ENCODE measurements at places on chromosomes 5 and 9.

- DNase-seq: no peak
Measured at GRCh38 chr9:136710543-136710942, 1.8 kb upstream of the DIPK1B start.

- DNase-seq: no peak
Measured at GRCh38 chr9:87206064-87206661, 258.9 kb upstream of the GAS1 start.

DNA sequence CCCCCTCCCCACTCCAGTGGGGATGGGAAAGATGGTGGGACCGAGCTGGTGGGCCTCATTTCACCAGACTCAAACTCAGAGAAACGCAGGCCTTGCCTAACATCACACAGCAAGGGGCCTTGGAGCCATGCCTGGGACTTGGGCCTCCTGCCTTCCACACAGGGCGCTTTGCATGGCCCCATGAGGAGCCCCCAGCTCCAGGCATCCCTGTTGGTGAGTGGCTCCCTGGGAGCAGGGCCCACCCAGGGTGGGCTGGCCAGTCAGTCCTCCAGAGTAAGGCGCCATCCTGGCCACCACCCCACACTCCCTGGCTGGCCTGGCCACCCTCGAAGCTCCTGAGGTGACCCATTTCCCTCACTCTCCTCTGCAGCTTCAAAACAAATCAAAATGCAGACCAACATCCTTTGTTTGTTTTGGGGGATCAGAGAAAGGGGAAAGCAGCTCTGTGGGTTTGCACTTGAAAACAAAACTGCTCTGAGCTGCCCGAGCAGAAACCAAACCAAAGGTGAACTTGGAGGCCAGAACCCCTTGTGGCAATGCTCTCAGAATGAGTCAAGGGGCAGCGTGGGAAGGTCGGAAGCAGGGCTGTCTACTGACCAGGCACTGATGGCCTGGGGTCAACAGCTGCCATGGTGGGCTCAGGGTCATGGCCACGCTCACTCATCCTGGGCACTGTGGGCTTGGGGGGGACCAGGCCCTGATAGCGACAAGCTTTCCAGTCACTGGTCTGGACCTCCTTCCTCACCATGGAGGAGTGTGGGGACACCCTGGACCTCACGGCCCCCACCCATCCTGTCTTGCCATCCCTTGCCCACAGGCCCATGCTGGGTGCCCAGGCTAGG lies 37.0 kb upstream of the VDAC1 start:
- DNase-seq: no peak

DNA sequence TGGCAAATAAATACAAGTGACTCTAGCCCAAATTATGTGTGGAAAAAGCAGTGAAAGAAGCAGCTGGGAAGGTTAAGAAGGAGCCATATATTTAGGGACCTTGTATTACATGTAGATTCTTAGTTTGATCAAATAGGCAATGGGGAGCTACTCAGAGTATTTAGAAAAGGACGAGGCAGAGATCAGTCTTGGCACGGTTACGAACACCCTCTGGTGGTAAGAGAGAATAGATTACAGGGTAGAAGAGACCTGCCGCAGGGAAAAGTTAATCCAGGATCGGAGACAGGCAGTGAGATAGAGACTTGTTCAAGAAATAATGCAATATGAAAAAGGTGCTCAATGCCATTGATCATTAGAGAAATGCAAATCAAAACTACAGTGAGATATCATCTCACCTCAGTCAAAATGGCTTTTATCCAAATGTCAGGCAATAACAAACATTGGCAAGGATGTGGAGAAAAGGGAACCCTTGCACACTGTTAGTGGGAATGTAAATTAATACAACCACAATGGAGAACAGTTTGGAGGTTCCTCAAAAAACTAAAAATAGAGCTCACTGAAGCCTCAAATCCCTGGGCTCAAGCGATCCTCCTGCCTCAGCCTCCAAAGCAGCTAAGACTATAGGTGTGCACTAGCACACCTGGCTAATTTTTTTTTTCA lies 12.0 kb downstream of the INIP start:
- DNase-seq: peak; percentile 18

GRCh38 chr5:51156838-51157237 lies 226.4 kb upstream of the ISL1 start:
- no peak for DNase-seq

DNA sequence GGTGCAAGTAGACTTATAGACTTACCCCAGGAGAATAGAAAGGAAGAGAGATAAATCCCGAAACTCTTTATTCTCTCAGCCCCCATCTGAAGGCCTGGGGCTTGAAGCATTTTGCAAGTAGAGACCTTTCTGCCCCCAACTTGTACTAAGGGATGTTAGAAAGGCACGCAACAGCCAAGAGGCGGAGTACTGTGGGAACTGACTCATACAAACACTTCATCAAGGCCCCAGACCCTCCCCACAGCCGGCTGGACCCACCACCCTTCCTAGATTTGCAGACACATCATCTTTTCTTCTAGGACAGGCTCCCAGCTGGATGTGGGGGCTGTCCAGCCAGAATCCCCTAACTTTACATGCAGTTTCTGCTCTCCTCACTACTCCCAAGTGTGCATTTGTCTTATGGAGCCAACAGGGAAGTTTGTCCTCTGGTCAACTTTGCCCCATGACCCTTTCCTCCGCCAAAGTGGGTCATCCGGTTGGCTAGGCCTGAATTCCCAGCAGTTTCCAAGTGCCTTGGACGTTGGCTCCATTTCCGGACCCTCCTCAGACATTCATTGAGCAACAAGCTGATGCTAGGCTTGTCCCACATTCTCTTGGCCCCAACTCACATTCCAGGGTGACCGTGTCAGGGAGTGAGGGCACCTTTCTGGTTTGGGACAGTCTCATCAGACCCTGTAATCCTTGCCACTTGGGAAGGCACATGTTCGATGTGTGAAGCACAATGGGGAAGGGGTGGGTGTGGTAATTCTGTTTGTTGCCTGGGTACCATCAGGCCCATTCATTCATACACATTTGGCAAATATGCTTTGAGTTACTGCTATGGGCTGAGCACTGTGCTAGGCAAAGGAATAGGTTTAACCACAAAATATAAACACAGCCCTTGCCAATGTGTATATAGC lies 64.6 kb downstream of the ABLIM3 start:
- DNase-seq: no peak

GRCh38 chr5:88060194-88060593 lies 208.5 kb downstream of the TMEM161B start:
- no peak for DNase-seq

- DNase-seq: no peak
Measured at GRCh38 chr9:133990366-133991213, 1.5 kb downstream of the VAV2 start.

- DNase-seq: no peak
Measured at GRCh38 chr9:90555351-90556057, 87.1 kb downstream of the DIRAS2 start.

GRCh38 chr9:7533376-7534090 lies 266.0 kb downstream of the DMAC1 start:
- no peak for DNase-seq

GRCh38 chr5:122341087-122341486 lies 29.1 kb downstream of the SNCAIP start:
- no peak for DNase-seq

DNA sequence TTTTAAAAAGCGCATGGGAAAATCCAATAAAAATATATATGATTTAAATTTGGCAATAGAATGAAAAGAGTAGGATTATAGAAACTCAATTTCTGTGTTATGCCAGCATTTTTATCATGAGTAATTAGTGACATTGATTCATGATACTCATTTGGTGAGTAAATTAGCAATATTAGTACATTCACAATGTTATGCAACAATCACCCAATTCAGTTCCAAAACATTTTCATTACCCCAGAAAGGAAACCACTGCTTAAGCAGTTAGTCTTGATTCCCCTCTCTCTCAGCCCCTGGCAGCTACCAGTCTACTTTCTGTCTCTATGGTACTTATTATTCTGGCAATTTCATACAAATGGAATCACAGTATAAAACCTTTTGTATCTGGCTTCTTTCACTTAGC lies 27.0 kb downstream of the OSMR start:
- no peak for DNase-seq

DNA sequence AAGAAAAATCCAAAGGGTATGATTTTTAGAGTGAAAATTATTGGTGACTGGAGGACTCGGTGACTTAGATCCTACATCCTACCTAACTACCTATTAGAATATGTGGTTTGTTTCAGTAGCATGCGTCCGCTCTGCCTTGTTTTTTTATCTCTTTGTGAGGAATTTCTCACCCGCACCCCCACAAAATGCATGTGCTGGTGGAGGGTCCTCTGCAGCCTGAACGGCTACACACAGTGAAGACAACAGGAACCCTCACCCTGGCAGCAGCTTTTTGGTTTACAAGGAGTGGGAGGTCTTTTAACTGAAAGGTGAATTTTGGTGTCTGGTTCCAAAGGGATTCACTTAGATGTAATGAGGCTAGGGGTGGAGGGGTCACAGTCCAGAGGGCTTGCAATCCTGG lies 115.5 kb downstream of the GNA14 start:
- DNase-seq: no peak

DNA sequence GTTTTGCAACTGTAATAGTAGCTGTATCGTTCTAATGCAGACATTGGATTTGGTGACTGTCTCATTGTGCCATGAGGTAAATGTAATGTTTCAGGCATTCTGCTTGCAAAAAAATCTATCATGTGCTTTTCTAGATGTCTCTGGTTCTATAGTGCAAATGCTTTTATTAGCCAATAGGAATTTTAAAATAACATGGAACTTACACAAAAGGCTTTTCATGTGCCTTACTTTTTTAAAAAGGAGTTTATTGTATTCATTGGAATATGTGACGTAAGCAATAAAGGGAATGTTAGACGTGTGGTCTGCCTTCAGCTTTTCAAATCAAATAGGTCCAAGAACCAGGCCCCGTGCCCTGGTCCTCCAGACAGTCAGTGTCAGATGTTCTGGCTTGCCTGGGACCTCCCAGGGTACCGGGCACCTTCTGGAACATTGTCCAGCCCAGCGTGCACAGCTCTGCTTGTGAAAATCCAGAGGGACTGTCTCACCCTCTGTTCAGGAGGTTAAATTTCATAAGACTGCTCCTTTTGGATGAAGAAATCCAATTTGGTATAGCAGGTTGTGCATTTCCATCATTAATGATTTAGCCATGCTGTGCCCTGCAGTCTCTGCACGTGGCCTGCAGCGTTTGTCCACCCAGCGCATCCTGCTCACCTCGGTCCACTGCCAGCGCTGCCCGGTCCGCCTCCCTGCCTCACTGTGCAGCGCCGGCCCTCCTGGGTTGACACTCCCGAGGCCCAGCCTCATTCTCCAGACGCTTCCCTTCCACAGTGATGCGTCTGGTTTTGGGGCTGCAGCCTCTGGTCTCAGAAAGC lies 6.6 kb upstream of the AHRR start:
- DNase-seq: no peak

DNA sequence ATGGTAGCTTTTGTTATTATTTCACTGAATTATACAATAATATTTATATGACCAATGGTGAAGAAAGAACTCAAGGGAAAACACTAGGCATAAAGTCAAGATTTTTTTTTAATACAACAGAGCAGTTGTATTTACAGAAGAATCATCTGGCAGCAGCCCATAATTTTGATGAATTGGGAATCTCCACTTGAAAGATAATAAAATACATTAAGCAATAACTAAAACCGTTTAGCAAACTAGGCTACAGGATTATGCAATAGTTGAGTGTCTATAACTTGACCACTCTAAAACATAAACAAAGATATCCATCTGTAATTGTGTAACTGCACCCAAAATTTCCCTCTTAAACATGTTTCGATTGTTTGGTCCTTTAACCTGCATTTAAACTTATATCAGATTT lies 80.8 kb downstream of the SNCAIP start:
- no peak for DNase-seq

DNA sequence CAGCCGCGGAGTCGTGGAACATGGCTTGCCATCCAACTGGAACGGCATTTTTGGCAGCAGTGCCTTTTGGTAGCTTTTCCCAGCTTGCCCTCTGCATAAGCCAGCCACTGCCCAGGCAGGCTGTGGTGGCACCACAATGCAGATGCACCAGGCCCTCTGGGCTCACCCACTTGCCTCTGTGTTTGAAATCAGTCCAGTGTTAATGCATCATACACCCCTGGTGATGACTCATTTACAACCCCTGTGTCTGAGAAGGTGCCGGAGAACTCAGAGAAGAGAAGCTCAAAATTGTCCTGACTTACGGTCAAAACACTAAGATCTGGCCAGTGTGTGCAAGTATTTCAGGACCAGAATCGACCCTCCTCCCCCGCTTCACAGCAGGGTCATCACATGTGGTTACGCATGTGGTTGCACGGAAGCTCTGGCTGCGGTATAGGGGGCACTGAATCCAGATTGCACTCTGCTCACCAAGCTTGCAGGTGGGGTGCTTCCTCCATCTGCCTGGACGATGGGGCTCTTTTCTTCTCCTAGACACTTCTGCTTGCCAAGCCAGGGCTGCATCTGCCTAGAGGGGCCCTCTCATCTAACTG lies 66.5 kb upstream of the SMIM15 start:
- DNase-seq: no peak

DNA sequence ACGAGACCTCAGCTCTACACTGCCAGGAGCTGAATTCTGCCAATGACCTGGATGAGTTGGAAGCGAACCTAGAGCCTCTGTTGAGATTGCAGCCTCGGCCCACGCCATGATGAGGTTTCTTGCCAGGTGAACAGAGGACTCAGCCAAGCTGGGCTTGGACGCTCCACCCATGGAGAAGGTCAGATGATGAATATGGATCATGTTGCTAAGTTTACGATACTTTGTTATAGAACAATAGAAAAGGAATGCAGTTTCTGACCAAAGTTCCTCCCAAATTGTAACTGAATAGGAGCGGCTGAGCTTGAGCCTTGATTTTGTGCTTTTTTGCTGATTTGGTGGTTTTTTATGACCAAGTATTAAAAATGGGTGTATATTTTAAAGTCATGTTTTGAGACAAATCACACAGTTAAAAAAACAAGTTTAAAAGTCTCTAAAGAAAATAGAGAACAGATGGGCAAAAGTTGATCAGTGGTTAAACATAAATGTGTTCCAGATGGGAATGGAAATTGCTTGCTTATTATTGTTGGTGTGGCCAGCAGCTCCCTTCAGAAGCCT lies 32.9 kb downstream of the ROPN1L start:
- DNase-seq: no peak

GRCh38 chr5:18970000-18970399 lies 1018.0 kb downstream of the CDH18 start:
- DNase-seq: no peak

- DNase-seq: peak; percentile 1
Measured at GRCh38 chr5:100647461-100648230, 112.5 kb downstream of the FAM174A start.

GRCh38 chr9:137349471-137350033 lies 47.5 kb upstream of the NRARP start:
- no peak for DNase-seq

DNA sequence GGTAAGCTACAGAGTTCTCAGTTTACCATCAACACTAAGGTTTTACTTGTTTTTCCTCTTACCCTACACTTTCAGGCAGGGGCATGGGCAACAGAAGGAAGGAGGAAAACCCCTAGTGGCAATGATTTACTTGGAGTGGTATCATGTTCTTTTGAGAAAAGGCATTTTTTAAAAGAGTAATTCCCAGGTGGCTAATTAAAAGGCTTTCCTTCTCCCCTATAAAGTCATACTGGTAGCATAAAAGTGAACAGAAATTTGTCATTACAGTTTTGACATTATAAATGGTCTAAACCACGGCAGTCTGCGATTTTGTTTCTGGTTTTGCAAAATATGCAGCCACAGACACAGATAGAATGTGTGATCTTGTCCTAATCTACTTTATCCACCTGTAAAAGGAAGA lies 30.9 kb upstream of the OR2K2 start:
- no peak for DNase-seq

- DNase-seq: no peak
Measured at GRCh38 chr9:3751125-3751758, 225.4 kb upstream of the RFX3 start.

- DNase-seq: no peak
Measured at GRCh38 chr5:171388816-171389168, 1.1 kb downstream of the NPM1 start.

Data from C1 segment of cervical spinal cord (tissue), 14 donors.